ENCODE measurements at places on chromosomes 2 and 18.

GRCh38 chr2:83602753-83603152, 856.3 kb downstream of the SUCLG1 start:
- no peak for DNase-seq

DNA sequence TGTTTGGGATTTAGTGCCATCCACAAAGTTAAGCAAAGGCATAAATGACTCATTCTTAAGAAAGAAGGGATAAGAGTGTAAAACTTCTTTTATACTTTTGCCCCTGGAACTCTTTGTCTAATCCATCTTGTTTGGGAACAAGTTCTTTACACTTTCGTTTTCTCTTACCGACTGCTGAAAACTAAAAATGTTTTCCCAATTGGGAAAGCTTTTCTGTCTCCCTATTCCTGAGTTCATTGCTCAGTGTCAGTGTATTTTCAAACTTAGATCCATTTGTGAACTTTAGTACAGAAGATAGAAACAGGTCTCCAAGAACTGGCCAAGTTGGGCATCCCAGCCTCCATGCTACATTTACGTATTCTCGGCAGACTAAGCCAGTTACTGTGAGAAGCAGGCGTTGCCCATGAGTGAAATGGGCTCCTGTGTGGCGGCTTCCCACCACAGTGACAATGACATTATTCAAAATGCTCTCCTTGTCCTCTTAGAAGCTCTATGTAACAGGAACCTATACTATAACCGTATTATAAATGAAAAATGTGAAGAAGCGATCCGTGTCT, 51.7 kb downstream of the TGOLN2 start:
- DNase-seq = no peak

DNA sequence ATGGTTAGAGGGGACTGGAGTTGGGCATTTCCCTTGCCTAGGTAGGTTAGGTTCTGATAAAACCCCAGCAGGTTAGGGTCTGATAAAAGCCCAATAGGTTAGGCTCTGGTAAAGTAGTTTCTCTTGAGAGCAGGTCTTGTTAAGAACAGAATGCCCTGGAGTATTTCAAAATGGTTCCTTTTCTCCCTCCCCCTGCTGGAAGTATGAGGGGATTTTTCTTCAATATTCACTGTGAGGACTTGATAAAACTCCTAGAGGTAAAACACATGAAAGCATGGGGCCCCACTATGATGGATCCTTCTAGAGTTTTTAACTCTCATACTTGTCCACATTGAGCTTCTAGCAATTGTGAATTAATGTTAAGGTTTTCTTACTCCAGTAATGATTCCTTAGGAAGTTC, 27.6 kb downstream of the ANKAR start:
- no peak for DNase-seq

DNA sequence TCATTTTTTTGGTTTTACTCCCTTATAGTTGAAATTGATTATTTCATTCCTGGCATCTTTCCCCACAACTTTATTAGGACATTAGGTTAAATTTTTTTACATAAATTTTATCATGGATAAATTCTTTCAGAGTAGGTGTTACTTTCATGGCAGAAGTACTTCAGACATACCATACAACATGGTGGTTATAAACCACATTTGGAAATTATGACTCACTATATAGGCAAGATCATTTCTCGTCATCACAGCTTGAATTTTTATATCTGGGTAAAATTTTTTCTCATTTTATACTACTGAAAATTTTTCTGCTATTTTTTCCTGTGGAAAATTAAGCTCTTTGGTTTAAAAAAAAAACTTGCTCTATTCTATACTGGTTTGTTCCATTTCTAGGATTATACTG, 111.9 kb upstream of the COL5A2 start:
- no peak for DNase-seq

- DNase-seq = no peak
Observed at GRCh38 chr2:70702711-70703395, 65.1 kb downstream of the ADD2 start.

DNA sequence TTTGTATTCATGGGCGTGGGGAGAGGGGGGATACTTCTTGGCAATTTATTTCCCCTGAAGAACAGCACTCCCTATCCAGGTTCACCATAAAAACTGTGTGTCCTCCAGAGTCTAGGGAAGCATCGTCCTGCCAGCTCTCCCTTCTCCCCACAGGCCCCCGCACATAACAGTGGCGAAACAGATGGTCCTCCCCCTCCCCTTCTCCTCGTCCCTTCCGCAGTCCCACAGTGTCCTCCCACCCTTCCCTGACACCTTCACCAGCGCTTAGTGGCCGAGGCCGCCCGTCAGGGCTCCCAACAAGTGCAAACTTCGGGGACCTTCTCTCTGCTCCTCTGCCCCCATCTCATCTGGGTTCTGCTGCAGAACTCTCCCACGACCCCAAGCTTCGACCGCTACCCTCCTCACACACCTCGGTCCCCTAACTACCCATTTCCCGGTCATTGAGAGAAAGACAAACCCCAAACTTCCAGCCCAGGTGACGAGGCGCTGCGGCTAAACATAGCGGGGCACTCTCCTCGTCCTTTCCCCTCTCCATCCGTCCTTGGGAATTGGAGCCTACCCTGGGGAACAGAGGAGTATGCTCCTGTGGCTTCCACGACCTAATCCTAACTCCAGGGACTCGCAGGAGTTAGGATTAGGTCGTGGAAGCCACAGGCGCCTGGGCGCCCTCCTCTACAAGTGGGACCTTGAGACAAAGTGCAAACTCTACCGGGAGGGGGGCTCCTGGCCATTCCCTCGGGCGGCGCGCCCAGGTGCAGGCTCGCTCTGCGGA, 971 bp downstream of the ZNF385B start:
- DNase-seq = no peak

GRCh38 chr18:27223526-27224291, 38.6 kb upstream of the CHST9 start:
- no peak for DNase-seq

GRCh38 chr2:156001851-156002250, 330.7 kb downstream of the NR4A2 start:
- no peak for DNase-seq

- DNase-seq = no peak
Observed at GRCh38 chr2:114515882-114516281, 73.4 kb downstream of the DPP10 start.

DNA sequence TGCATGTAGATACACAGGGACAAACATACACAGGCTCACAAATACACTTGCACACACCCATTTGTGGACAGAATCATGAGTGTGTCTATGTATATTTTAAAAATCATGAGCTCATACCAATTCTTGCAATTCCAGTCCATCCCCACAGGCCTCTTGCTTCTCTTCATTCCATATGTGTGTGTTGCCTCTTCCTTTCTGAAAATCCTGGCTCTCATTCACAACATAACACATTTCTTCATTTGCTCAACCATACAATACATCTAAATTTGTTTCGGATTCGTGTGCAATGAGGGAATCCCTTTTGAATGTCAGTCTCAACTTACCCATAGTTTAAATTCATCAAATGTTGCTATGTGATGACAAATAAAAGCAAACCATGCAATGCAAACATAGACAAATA, 51.4 kb downstream of the GNAL start:
- DNase-seq = no peak

DNA sequence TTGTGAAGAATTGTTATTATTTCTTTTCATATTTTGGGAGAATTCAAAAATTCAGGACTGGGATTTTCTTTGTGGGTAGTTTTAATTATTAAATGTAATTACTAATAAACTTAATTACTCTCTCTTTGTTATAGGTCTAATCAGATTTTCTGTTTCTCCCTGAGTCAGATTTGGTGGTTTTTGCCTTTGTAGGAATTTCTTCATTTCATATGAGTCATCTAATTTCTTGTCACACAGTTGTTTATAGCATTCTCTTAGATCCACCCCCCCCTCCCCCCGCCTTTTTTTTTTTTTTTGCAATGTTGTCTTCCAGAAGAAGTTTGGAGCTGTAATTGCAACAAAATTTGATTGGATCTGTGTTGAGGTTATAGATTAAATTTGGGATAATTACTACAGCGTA, 26.0 kb upstream of the GALR1 start:
- DNase-seq = no peak

GRCh38 chr18:68608851-68609490, 105.9 kb downstream of the TMX3 start:
- no peak for DNase-seq

- no peak for DNase-seq
Observed at GRCh38 chr2:61900281-61900680, 5.2 kb upstream of the COMMD1 start.

DNA sequence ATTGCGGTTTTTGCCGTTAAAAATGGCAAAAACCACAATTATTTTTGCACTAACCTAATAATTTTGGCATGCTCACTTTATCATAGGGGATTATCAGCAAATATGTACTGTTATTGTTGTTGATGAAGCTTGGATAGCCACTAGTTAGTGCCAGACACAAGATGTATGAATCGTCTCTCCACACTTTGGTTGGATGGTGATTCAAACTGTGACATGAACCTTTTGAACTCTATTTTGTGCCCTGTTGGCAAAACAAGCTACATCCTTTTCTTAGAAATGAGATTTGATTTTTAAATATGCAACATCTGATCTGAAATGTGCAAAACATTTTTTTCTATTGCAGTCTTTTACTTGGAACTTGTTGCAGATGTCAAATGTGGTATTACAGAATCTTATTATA, 48.8 kb upstream of the DTNB start:
- DNase-seq = no peak

DNA sequence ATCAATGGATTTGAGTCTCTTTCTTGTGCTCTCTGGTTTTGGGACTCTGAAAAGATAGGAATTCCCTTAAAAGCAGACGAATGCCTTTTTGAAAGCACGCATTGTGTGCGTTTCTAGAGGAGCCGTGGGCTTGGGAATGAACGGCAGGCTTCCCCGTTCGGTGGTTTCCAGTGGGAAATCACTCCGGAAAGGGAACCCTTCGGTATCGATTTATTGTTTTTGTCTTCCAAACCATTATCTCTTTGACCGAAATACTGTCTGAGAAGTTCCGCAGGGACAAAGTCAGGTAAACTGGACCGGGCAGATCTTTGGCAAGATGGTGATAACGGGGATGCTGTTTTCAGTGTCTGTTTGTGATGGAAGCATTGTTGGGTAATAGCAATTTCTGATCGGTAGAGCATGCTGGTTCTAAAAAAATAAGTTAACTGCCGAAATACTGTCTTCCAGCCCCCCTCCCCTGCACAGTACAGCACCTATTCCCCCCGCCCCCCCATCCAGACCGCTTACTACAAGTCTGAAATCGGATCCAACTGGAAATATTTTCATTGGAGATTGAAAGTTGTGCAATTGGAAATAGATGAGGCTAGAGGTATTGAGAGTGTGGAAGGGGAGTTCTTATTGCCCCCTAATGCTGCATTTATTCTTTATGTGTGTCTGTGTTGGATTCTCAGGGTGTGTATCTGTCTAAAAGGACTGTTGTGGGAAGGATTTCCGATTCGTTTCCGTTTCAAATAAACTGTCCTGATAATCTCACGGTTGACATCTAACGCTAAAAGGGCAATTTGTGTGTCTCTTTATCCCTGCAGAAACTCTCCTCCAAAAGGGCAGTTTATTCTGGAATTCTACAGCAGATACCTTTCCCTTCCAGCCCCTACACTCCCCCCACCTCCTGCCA, 635 bp downstream of the SETBP1 start:
- no peak for DNase-seq
